Kidney tubule cell (primary cell): ENCODE measurements at places on chromosomes 2 and 18.

DNA sequence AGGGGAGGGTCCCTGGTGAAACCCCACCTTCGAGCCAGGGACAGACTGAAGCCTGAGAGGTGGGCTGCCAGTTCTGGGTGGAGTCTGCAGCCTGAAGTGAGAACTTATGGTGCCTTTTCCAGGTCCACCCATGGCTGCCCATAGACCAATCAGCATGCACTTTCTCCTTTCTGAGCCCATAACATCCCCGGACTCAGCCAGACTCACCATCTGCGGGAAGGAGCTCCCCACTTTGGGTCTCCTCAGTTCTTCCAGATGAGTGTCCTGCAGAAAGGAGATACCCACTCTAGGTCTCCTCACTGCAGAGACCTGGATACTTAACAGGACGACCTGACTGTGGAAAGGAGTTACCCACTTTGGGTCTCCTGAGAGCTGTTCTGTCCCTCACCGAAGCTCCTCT lies 1673.4 kb upstream of the TMEFF2 start:
- DNase-seq: no peak

DNA sequence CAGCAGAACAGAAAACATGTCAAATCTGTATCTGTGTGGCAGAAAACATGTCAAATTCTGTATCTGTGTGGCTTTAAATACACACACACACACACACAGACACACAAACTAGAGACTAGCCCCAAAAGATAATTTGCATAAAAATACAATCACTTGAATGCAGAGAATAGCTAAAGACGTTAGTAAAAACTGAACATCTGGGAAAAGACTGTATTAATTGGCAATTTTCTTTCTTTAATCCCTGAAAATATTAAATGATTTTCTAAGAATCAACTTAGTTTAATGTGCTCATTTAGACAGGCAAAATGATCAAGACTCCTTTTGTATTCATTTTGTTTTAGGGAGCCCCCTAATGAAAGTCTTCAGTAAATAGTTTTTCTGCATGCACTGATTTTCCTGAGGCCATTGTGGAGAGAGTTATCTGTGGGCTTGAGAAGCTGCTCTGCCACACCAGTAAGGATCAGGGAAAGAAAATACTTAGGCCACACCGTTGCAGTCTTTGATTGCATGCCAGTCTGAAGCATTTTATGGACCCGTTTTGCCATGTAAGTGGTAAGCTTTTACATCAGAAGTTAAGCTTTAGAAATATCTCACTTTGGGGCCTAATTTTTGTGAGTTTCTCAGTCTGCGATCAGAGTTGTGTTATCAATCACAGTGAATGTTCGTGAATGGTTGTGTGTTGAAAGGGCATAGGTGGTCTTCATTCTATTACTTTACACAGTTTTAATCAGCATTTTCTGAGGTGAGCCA lies 2.2 kb downstream of the SPATS2L start:
- DNase-seq: peak; percentile 31

GRCh38 chr2:145273840-145274239 lies 753.9 kb upstream of the ZEB2 start:
- peak; percentile 71 for DNase-seq

GRCh38 chr2:172836347-172836821 lies 100.7 kb downstream of the RAPGEF4 start:
- DNase-seq: peak; percentile 99

DNA sequence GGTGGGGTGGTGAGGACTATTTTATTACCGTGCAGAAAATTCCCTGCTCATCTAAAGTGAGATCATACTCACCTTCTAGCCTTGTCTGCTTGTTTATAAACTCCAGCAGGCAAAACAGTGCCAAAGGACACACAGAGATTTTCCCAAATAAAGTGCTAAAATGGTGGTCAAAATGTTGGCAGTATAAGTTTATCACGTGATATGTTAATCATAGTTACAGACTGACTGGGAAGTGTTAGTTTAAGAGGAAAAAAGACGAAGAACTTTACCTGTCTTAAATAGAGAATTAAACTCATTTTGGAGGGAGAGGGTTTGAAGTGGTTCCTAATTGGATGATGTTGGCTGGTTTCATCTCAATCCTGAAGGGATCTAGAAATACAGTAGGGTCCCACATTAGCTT lies 691.7 kb upstream of the FANCL start:
- DNase-seq: no peak

- no peak for DNase-seq
Measured at GRCh38 chr2:161133366-161133765, 26.9 kb upstream of the TANK start.

DNA sequence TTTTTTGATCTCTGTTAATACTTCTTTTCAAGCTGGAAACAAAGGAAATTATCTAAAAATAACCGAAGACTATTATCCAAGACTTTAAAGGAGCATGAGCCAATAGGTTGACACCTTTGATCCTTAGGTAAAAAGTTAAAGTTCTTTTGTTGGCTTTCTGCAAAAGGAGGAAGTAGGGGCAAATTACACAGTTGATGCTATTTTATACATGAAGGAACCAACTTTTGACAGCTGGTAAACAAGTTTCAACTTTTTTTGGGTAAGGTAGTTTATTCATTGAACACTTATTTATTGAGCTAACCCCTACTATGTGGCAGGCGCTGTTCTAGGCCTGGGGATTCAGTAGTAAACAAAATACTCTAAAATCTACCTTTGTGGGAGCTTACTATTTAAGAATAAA lies 66.6 kb upstream of the ZEB2 start:
- no peak for DNase-seq

- DNase-seq: no peak
Measured at GRCh38 chr2:168526641-168527040, 70.6 kb downstream of the CERS6 start.

DNA sequence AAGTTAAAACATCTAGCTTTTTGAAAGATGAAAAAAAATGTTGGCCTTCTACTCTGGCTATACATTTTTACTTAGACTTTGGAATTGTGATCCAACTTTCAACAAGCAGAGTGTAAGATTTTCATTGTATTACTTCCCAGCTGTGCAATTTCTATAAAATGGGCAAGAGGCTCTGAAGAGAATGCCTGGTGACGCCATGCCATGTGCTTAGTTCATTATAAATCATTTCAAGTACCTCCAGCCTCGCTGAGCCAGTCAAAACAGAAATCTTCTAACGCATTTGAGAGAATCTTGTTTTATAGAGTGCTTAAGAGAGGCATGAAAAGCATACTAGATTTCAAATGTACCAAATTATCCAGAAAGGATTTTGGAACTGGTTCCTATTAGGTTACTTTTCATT lies 10.1 kb upstream of the STK17B start:
- DNase-seq: no peak

- DNase-seq: no peak
Measured at GRCh38 chr2:170354855-170355780, 177.2 kb downstream of the MYO3B start.

GRCh38 chr18:36212301-36213171 lies 25.2 kb downstream of the MOCOS start:
- DNase-seq: no peak

DNA sequence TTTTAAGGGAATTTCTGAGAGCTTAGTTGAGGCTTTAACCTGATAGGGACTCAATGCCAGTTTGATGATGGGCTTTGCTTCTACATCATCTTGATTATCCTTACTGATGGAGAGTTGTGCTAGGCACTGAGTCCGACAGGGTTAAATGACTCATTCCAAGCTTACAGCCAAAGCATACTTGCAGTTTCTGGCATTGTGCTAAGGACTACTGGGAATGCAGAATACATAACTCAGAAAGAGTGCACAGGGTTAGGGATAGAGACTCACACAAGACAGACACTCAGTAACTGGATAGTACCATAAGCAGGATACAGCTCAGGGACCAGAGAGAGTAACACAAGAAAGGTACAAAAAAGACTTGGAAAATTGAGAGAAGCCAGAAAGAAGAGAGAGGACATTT lies 94.1 kb upstream of the SLC14A2 start:
- peak; percentile 7 for DNase-seq

DNA sequence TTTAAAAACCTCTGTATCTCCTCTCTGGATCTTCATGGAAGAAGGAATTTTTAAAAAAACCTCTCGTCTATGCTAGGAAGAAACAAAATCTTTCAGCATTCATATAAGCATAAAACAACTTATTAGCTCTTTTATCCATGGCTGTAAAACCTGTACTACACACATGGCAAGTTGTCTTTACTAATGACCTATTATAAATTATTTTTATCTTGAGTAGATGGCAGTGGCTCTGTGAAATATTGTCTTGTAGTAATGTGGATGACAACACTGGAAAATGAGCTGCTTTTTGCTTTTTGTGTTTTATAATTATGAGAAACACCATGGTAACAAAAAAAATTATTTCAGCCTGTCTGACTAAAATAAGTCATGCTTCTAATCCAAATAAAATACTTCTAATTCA lies 18.9 kb downstream of the PHLPP1 start:
- DNase-seq: no peak

GRCh38 chr2:169015943-169016342 lies 15.2 kb downstream of the ABCB11 start:
- no peak for DNase-seq

DNA sequence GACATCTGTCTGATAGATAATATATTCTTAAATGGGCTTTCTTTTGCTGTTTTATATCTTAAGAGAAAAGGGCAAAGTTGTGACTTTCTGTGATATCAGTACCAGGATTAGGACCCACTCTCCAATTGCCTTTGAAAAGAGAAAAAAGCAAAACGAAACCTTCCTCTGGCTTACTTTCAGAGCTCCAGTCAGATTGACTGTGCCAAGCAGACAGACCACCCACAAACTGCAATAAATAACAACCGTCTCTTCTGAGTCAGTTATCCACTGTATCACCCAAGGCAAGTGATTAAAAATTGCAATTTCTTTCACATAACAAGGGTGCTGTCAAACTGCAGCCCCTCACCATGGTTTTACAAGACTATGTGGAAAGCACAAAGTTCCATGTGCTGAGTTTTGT lies 230.5 kb upstream of the SETBP1 start:
- DNase-seq: no peak

DNA sequence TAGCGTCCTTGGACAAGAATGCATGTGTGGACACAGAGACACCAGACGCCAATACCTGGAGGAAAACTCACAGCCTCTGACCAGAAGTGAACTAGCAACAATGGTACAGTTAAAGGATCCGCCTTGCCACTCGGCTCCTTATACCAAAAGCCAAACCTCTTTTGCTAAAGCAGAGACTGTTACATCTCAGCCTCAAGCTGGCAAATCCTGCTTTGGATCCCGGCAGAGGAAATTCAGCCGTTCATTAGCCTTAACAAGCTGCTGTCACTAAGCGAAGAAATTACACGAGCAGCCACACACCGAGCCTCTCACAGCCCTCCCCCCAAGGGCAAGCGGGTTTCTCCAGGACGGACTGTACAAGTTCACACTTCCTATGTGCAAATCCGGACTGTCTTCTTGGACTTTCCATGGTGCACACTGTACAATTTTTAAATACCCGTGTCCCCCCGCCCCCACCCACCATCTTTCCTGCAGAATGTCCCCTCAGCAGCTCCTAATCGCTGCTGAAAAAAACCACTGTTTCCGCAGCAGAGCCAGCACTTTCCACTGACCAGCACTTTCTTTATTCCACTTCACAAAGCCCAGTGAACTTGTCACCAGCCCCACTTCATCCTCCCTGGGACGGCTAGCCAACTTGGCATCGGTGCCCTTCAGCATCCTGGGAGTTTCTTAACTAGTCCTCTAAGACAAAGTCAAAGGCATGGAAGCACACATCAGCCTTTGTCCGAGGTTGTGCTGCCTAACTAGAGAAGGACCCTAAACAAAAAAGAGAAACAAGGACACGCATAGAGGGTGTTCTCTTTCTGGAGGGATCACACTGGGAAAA lies 1.5 kb downstream of the KLF7 start:
- DNase-seq: peak; percentile 87

GRCh38 chr2:16622399-16622968 lies 43.1 kb downstream of the CYRIA start:
- peak; percentile 65 for DNase-seq

DNA sequence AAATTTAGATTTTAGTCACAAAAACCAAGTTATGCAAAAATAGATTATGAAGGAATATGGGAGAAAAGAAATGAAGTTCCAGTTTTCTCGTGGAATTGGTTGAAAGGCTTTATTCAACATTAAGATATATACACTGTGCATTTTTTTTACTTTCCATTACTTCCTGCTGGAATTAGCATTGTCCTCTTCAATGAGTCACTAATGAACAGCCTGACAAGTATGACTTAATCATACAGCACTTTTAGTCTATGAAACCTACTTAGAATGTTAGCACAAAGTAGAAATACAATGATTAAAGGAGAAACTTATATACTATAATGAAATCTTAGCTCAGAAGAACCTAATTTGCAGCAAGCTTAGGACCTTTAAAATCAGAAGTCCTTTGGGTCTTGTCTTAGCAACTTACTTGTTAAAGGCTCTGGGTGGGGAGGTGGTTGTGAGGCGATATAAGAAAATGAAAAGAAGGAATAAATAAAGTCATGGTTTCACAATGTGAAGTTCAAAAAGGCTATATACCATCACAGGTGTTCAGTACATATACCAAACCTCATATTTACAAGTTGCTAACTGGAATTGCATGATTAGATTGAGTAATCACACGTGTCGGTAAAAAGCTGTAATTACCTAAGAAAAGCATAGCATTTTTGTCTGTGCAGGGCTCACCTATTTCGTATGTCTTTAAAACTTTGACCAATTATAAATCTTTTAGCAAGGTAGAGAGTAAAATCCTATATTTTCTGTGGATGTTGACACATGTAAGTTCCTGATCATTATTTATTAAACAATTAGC lies 236.8 kb downstream of the CAMKMT start:
- no peak for DNase-seq

- no peak for DNase-seq
Measured at GRCh38 chr18:8602040-8602439, 7.2 kb upstream of the RAB12 start.

- DNase-seq: no peak
Measured at GRCh38 chr2:241126201-241126611, 23.1 kb downstream of the PASK start.

- peak; percentile 70 for DNase-seq
Measured at GRCh38 chr2:234334151-234334550, 162.7 kb downstream of the ARL4C start.

DNA sequence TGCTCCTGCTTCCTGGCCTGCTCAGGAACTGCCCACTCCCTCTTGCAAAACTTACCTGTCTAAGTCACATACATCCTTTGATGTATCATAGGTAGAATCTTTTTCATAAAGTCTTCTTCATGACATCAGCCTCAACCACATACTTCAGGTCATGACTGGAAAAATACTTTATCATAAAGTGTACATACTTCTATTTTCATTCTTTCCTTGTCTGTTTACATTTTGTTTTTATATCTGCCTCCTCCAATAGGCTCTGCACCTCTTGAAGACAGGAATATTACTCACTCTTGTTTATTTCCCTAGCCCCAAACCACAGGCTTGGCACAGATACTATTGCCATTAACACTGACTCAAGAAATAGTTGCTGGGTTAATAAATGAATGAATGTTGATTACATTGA lies 43.6 kb upstream of the ZNF804A start:
- peak; percentile 6 for DNase-seq

DNA sequence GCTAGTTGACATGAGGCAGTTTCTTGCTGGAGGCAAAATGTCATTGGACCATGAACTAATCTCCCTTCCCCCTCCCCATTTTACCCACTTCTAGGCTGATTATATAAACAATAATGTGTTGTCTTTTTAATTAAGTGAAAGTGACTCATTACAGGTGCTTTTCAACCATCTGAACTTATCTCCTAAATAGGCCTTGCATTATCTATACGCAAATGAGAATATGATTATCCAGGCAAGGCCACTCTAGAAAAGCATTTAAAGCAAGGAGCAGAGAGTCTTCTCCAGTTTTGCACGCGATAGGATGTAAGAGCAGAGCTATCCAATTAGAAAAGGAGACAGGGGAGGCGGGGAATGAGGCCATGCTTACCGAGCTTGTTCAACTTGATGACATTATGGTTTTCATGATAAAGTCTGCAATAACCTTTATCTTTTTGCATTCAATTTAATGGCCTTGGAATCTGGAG lies 286.1 kb upstream of the SIX3 start:
- DNase-seq: no peak
